ENCODE measurements at places on chromosomes 12 and 14.

DNA sequence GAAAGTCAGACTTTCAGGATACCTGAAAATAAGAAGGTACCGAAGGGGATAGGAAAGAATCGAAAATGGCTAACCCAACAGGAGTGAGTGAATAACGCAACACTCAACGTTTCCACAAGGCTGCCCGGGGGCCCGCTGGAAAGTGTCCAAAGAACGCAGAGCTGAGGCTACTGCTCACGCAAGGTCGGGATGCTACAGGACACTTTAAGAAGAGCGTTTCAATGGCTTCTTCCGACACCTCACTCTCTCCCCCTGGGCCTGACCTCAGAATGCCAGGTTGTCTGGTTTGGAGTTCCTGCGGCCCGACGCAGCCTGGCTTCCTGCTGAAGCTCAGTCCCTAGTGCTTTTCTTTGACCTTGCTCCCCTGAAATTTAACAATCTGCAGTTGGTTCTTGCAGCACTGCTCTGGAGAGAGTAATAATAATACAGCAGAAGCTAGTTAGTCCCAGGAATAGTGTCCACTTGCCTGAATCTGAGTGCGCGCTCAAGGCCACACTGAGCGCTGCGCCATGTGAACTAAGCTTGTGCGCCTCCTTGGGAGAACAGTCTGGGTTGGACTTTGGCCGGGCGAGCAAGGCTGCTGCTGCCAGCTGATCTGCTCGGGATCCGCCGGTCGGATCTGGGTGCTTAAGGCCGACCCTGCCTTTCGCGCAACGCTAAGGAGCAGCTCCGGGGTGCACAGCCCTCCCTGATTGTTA lies 2.0 kb upstream of the ALX1 start:
- no peak for DNase-seq

GRCh38 chr14:102333795-102334705 lies 14.5 kb downstream of the ZNF839 start:
- DNase-seq, result no peak

DNA sequence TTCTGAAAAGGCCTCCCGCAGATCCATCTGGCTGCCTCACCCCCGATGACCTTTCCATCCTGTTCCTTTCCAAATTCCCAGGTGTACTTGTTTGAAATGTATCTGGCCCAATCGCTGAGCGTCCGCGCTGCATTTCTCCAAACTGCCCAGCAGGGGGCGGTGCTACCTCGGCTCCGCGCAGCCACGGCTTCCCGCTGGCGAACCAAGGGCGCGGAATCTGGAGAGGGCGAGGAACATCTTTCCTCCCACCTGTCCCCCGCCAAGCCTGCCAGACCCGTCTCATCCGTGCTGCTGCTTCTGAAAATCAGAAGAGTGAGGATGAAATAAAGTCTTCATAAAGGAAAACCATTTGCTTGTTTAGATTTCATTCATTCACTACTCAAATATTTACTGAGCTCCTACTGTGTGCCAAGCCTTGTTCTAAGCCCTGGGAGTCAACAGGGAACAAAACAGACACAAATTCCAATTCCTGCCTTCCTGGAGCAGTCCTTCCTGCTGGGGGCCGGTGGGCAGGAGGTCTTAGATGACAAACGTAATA lies 16.8 kb upstream of the MYL2 start:
- DNase-seq, result peak; percentile 76

GRCh38 chr14:25933731-25934130 lies 664.1 kb downstream of the NOVA1 start:
- DNase-seq, result no peak

GRCh38 chr14:73289308-73289707 lies 52.0 kb downstream of the PAPLN start:
- DNase-seq, result no peak

DNA sequence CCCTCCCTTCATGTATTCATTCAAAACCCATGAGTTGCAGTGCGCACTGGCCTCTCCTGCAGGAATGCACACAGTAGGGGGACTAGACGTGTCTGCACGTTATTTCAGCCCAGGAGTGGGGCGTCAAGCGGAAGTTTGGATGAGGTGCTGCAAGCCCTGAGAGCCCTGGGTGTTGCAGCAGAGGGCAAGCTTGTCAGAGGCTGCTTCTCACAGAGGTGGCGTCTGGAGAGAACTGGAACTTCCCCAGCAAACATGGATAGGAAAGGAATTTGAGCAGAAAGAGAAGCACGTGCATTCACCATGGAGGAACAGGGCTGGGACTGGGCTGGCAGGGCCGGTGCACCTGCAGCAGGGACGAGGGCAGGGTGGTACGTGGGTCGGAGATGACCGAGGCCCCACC lies 64.9 kb downstream of the TECPR2 start:
- no peak for DNase-seq

DNA sequence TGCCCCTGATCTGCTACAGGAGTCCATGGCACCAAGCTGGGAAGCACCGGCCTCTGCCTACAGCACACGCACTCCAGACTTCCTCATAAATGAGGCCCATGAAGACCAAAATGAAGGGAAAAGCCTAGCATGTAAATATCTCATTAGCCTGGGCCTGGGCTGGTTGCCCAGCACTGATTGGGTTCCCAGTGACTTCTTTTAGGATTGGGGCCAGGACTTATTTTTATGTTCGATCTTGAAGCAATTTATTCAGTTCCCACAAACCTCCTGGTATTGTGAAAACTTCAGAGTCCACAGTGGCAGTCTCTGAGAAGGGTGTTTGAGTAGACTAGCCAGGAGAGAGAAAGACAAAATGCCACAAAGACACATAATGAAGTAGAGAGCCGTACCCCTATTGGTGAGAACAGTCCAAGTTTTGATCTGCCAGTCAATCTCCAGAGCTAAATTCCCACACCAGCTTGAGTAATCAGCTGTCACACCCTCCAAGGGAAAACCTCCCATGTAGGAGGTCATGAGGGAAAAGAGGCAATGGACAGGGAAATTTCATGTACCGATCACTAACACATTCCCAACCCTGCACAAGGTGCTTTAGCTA lies 78.2 kb downstream of the PHLDA1 start:
- DNase-seq, result no peak

- no peak for DNase-seq
Measured at GRCh38 chr12:99413751-99414150, 233.8 kb upstream of the GARIN6 start.

DNA sequence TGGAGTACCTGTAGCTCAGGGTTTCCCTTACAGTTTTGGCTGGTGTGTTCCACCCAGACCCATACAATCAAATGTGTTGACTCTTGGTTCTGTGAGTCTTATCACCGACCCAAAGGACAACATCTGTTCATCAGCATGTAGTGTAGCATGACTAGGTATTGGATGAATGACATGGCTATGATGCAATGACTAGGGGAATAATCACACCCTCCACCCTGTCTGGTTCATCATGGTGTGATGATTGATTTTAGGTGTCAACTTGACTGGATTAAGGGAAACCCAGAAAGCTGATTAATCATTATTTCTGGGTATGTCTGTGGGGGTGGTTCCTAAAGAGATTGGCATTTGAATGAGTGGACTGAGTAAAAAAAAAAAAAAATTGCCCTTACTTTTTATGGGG lies 311.3 kb downstream of the DPF3 start:
- no peak for DNase-seq

DNA sequence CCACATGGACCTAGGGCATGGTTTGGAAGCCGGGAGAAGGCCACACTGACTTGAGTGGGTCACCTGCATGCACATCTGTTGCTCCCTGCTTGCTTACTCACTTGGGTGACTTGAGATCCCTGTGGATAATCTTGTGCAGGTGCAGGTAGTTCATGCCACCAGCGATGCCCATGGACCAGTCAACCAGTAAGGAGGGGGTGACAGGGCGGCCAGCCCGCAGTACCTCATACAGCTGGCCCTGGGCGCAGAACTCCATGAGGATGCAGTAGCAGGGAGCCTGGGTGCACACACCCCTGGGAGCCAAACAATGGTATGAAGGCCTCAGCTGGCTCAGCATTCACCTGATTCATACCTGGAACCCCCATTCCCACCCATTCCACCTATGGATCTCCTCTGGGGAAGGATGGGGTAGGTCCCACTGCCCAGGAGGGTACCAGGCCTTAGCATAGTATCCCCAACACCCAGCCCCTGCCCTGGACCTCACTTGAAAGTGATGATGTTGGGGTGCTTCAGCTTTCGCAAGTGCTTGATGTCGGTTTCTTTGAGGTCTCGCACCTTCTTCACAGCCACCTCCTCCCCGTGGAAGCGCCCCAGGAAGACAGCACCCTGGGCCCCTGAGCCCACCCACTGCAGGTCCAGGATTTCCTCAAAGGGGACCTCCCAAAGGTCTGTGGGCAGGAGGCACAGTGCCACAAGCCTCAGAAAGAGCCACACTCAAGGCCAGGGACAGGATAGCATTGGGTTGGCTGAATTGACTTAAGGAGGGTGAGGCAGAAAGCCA lies 13.1 kb downstream of the MAP3K12 start:
- DNase-seq, result no peak

Measured in stimulated activated effector memory CD8-positive, alpha-beta T cell treated with anti-CD3 and anti-CD28 coated beads, Interleukin-12 subunit alpha, Interleukin-12 subunit beta, amount 100 ng/mL, for 72 hours (primary cell).